BE2C (cell line): ENCODE measurements at places on chromosomes 4 and X.
A peak's percentile ranks its signal among the peaks of the same experiment; 100 is the strongest.

DNA sequence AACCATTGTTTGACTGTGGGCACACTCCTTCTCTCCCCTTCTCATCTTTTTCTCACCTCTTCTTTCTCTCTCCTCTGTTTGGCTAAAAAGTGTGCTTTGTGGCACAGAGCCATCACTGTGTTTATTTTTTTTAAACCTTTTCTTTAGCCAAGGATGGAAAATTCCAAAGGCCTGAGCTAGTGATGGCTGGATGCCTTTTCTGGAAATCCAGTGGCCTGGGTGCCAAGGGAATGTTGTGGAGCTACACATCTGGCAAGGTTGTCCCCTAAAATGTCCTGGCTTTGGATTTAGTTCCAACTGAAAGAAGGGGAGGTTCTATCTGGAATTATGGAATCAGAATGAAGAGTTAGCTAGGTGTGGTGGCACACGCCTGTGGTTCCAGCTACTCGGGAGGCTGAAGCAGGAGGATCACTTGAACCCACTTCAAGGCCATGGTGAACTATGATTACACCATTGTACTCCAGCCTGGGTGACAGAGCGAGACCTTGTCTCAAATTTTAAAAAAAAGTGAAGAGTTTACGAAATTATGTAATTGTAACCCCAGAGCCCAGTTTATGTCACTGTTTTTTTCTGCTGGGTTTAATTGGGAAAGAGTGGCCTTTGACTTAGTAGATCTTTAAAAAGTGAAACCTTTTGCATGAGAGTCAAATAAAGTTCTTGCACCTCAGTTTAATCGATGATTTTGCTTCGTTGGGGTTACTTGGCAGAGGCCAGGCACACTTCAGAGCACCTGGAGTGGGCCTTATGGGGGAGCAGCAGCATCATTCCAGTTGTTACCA, 17.7 kb downstream of the DOCK11 start:
- DNase-seq: no peak

- no peak for DNase-seq
Measured at GRCh38 chr4:56128213-56128612, 179.5 kb downstream of the CEP135 start.

- DNase-seq: no peak
Measured at GRCh38 chr4:71857713-71858451, 74.0 kb upstream of the GC start.

- DNase-seq: no peak
Measured at GRCh38 chrX:134423606-134424005, 36.4 kb upstream of the HPRT1 start.

DNA sequence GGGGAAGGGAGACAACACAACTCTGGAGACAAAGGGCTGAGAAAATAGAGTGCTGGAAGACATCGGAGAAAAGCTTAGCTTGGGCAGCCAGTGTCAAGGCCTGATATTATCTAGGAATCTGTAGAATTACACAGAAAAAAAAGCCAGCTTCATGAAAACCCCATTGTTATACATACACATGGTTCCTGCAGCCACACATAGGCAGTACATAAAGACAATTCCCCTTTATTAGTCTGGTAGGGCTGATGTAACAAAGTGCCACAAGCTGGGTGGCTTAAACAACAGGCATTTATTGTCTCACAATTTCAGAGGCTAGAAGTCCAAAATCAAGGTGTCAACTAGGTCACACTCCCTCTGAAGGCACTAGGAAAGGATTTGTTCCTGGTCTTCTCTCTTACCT, 503.5 kb downstream of the MID1IP1 start:
- DNase-seq: no peak

- no peak for DNase-seq
Measured at GRCh38 chr4:26878794-26879391, 18.3 kb downstream of the STIM2 start.

DNA sequence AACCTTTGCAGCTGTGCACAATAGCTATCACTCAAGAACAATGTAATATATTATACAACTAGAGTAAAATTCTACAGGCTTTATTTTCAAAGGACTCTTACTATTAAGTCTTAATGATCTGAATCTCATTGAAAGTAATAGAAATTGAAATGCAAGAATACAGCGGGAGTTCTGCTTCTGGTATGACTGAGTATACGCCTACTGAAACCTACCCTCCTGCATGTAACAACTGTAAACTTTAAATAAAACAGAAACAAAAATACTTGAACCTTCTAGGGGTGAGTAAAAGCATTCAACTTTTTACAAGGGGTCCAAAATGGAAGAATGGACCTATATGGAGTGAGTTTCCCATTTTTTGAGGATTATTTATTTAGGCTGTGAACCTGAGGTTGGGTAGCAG, 13.5 kb downstream of the DCHS2 start:
- DNase-seq: no peak

- DNase-seq: no peak
Measured at GRCh38 chr4:66639361-66639760, 905.9 kb downstream of the CENPC start.

- DNase-seq: no peak
Measured at GRCh38 chr4:56342746-56343145, 44.5 kb downstream of the AASDH start.

DNA sequence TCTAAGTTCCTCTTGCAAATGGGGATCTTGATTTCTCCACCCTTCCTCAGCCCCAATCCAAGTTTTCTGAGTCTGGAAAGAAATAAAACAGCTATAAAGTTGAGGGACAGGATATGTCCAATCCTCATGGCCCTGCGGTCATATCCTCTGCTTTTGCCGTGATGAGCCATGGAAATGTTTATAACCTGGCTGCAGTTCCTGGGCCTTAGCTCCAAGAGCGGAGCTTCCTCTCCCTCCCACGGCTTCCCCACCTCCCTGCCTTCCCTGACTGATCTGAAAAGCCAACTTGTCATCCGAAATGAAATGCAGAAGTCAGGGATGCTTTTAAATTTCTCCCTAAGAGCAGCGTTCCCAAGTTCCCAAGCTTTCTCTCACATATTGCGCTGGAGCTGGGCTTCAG, 221.5 kb upstream of the SFRP2 start:
- no peak for DNase-seq

DNA sequence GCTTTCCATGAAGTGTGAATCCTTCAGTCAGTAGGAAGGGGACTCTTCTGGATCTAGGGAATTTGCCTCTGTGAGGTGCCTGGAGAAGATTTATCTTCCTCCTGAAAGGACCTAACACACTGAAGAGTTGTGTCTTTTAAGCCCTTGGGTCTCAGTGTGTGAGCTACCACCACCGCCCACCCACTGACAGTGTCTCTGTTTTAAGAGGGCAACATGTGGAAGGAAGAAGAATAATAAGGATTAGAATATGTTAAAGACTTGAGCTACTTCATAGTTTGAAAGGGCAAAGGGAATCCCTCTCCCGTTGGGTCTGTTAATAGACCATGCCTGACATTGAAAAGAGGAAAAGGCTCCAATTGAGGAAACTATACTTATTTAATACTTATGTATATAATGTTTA, 64.3 kb upstream of the TLR2 start:
- no peak for DNase-seq

GRCh38 chr4:143410015-143410414, 73.3 kb downstream of the GAB1 start:
- DNase-seq: no peak

DNA sequence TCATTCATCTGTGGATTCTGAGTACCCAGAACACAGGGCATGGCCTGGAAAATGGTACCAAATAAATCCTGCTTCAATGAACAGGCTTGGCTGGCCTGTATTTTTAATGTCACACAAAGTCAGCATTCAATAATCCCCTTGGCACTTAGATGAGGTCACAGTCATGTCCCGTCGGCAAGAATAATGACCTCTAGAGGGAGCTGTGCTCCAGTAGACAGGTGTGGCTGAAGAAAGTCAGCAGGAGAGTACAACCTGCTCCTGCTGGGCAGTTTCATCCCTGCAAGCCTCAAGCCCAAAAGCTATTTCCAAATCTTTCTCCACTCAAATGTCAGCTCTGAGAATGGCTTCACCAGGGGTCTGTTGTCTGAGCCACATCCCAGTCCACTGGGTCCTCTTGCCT, 404.0 kb upstream of the F9 start:
- no peak for DNase-seq

DNA sequence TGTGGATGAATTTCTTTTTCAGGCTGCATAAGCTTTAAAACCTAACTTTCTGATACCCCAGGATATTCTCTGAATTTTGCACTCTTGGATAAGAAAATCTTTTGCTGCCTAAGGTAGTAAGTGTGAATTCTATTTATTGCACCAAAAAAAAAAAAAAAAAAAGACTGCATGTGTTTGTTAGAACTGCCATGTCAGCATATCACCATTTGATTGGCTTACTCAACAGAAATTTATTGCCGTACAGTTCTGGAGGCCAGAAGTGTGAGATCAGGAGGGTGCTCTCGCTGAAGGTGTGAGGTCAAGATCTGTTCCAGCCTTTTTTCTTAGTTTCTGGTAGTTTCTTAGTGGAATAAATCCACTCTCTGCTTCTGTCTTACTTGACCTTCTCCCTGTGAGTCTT, 1250.0 kb upstream of the PRKX start:
- DNase-seq: no peak

DNA sequence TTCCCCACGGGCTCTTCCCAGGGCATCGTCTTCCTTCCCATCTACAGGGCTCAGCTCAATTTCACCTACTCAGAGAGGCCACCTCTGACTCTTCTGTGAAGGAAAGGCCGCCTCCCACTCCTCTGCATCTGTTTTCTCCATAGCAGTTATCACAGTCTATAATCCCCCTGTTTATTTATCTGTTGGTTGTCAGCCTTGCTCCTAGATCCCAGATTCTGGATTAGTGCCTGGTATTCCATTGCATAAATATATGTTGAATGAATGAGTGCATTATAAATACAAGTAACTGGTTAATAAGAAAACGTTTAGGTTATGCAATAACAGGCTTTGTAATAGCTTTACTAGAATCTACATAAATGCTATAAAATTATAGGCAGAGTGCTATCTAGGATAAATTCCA, 52.9 kb downstream of the NSG1 start:
- no peak for DNase-seq

GRCh38 chr4:53364624-53365023, 1.2 kb downstream of the SCFD2 start:
- DNase-seq: no peak

- no peak for DNase-seq
Measured at GRCh38 chr4:165662341-165662740, 210.7 kb upstream of the TLL1 start.

- no peak for DNase-seq
Measured at GRCh38 chr4:74451214-74451661, 6.3 kb downstream of the AREG start.

- no peak for DNase-seq
Measured at GRCh38 chr4:38566806-38567398, 97.1 kb upstream of the KLF3 start.

DNA sequence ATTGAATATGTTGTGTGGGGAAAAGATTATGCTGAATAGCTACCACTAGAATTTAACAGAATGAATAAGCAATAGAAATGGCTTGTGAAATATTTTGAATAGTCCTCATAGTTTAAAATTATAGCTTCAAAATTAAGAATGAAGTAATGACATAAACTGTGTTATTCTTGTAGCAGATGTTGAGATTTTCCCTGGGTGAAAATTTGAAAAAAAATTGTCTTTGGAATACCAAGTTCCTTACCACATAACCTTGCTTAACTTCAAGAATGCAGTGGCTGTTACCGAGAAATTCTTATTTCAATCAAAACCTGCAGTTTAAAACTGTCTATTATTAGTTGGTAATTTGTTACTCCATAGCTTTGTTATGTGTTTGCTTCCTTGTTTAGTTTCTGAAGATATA, 1268.6 kb downstream of the RAPGEF2 start:
- DNase-seq: no peak

DNA sequence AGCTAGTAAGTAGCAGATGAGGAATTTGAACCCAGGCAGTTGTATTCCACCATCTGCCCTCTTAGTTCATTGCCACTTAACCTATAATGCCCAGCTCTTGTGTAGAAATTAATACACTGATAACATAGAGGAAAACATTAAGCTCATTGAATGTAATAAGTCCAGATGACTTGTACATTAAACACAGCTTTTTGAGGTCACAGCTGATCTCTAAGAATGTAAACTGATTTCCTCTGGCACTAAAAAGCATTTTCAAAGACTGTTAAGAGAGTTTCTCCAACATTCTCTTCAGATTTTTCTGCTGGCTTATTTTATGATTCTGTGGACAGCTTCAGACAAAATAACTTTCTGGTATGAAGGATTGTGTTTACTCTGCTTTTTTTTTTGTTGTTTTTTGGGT, 42.7 kb downstream of the HPRT1 start:
- no peak for DNase-seq

DNA sequence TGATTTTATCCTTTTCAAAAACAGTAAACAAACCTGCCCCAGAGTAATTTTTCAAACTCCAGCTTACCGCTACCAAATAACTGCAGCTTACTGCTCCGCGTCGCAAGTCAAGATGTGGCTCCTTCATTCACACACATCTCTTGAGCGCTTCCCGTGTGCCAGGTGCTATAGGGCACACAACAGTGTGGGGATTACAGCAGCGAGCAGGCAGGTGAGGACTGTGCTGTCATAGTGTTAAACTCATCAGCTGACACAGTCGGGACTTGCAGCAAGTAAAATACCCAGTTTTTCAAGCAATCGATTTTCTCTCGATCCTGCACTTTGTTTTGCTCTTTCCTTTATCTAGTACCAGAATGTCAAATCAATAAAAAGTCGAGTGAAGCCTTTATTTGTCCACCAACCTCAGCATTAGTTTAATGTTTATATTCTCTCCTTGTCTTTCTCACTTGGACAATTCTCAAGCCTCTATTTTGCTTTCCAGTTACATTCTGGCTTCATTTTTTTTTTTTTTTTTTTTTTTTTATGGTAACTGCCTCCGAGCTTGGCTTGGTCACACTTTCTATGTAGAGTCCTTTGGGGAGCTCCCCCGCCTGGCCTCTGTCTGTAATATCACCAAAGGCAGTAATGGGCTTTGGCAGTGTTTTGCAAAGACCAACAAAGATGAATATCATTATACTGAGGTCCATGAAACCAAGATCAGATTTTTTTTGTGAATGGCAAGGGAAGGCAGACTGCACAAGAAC, 8.3 kb upstream of the ASB5 start:
- DNase-seq: peak; percentile 63

GRCh38 chr4:77432717-77433417, 172.8 kb upstream of the CXCL13 start:
- no peak for DNase-seq

DNA sequence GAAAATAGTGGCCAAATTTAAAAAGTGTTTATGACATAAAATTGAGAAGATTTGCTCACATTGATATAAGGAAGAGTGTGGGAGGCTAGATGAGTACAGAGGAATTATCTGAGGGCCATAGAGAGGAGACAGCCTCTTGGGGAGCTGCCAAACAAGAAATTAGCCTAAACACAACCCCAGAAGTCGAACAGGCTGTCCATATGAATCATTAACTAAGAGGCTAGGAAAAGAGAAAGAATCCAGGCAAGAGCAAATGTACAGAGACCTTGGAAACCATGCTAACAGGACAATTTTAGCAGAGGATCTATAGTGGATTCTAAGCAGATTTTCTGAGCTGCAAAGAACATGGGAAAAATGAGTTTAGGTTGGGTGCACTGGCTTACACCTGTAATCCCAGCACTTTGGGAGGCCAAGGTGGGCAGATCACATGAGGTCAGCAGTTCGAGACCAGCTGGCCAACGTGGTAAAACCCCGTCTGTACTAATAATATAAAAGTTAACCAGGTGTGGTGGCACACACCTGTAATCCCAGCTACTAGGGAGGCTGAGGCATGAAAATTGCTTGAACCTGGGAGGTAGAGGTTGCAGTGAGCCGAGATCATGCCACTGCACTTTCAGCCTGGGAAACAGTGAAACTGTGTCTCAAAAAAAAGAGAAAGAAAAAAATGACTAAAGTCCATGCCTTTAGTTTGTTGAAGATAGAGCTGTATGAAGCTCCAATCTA, 76.1 kb downstream of the NWD2 start:
- DNase-seq: no peak

- DNase-seq: no peak
Measured at GRCh38 chr4:65653740-65654361, 16.4 kb downstream of the EPHA5 start.
